ENCODE measurements at places on chromosomes 7 and 10.

DNA sequence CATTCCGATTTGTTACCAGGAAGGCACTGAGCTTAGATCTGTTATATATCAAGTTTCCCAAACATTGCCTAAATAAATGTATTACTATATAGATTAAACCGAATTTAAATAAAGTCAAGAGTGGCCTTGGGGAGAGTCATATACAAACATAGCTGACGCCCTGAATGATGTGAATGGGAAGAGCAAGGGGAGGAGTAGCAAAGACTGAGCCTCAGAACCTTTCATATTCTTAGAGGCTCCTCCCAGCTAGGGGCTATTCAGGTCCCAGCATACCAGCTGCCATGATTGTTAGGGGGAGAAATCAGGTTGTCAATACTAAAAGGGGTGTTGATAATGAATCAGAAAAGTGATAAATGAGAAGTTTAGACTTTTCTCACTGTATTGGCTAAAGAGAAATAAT is 64.7 kb upstream of the ITGB1 start:
- no peak for DNase-seq

- DNase-seq = no peak
Measured at GRCh38 chr10:103651783-103652476, 158.4 kb downstream of the NEURL1 start.

GRCh38 chr7:91098566-91098965 is 165.7 kb upstream of the FZD1 start:
- no peak for DNase-seq

GRCh38 chr7:135994466-135995205 is 17.5 kb upstream of the MTPN start:
- no peak for DNase-seq

DNA sequence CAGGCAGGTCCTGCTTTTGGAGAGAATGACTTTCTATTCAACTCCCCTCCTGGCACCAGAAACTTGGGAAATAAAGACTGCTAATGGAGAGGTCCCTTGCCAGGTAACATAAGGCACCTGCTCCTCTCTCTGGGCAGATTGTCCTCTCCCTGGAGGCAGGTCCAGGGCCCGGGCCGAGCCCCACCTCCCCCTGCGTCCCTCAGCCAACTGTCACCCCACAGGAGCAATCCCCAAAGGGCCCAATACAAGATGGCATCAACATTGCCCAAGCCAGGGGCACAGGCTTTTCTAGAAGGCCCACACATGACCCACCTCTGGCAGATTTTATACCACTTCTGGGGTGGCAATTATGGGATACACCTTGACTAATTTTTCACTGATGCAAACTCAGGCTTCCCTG is 145.2 kb downstream of the HERPUD2 start:
- no peak for DNase-seq

DNA sequence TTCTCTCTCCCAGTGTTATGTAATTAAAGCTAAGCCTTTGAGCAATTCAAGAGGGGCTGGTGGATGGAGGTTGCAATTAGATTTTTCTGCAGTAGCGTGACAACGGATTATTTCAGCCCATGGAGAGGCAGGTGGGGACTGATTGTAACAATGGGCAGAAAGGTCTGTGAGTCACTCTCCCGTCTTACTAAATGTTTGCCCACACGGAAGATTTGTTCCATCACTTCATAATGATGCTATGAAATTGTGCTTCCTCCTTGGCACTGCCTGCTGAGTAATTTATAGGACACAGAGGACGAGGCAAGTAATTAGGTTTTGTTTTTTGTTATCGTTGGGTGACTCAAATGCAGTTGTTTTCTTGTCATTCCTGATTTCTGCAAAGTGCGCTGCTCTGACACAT is 594.5 kb upstream of the DPP6 start:
- no peak for DNase-seq

DNA sequence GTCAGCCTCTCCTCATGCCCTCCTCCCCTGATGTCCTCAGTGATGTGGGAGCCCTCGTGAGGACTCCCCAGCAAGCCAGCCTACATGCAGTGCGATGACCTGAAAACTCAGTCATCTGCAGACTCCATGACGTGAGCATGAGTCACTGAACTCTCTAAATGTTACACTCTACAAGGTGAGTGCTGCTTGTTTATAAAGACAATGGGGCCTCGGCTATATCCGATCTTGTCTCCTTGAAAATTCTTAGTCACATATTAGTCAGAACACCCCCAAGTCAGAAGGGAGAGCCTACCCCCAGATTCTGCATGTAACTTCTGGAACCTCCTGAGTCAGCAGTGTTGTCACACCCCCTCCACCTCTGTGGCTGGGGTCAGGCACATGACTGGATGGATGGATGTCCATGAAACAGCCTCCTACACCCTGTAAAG is 673.8 kb downstream of the INHBA start:
- no peak for DNase-seq

GRCh38 chr7:106071356-106071998 is 40.6 kb downstream of the SYPL1 start:
- peak; percentile 42 for DNase-seq

- DNase-seq = no peak
Measured at GRCh38 chr10:122981066-122981464, 864 bp downstream of the PSTK start.

DNA sequence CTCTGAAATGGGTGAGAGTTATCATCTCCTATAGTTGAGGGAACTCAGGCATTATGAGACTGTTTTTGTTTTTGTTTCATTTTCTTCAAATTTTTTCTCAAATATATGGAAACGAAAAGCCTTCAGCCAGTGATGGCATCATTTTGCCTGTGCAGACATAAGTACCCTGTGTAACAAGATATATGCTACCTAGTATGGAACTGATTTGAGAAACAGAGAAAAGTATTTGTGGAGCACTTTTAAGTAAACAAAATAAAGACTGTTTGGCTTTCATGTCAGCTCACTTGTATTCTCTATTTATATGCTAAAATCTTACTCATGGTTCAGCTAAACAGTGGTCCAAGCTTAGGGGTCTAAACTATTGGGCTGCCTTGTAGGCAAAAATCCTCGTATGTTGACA is 150.6 kb downstream of the WNT2 start:
- DNase-seq = no peak

GRCh38 chr10:58473976-58474375 is 38.7 kb upstream of the BICC1 start:
- DNase-seq = no peak

GRCh38 chr10:71641986-71642385 is 77.6 kb downstream of the C10orf105 start:
- DNase-seq = no peak

DNA sequence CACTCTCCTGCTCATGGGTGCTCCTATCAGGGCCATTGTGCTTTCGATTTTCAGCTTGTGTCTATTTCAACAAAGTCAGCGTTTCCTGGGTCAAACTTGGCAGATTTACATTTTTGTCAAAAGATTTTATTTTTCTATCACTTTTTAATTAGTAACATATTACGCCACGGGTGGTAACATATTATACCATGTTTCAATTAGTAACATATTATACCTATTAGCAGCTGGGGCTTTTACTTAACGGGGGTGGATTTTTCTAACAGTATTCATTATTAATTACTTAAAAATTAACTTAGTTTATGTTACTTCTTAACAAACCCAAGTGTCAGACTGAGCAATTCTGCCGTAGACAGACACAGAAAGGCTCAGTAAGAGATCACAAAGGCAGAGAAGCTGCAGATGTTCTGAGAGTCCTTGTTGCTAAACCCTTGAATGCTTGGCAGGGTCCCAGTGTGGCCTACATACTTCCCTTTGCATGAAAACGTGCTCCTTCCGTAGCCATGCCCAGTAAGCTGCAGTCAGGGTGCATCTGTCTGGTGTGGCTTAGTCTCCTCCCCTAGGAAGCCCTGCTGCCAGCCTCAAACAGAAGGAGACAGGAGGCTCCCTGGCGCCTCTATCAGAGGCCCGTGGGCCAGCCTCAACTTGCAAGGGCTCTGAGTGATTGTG is 263.1 kb upstream of the CXCL12 start:
- no peak for DNase-seq

DNA sequence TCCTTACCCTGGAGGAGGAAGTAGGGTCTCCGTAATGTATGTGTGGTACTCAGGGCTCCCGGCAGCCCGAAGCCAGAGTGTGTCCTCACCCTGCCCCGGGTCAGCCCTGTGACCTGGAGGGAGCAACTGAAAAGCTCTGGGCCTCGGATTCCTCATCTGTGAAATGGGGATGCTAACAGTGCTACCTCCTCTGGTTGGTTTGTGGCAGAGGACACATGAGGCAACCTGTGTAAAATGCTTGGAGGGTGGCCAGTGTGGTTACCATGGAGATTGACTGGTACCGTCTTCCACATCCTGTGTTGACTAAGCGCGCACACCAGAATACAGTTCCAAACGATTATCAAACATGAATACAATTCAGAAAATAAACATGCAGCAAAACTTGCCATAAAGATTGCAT is 163.8 kb upstream of the KLF6 start:
- DNase-seq = no peak

DNA sequence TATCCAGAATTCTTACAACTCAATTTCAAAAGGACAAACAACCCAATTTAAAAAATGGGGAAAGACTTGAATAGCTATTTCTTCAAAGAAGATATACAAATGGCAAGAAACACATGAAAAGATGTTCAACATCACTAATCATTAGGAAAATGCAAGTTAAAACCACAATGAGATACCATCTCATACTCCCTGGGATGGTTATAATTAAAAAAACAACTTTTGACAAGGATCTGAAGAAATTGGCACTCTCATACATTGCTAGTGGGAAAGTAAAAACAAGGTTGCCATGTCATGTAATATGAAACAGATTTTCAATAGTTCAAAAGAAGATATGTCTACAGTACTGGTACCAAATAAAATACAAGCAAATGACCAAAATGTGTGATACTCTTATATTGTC is 9.0 kb downstream of the OAT start:
- no peak for DNase-seq

GRCh38 chr10:89547853-89548513 is 12.6 kb upstream of the SLC16A12 start:
- DNase-seq = no peak

DNA sequence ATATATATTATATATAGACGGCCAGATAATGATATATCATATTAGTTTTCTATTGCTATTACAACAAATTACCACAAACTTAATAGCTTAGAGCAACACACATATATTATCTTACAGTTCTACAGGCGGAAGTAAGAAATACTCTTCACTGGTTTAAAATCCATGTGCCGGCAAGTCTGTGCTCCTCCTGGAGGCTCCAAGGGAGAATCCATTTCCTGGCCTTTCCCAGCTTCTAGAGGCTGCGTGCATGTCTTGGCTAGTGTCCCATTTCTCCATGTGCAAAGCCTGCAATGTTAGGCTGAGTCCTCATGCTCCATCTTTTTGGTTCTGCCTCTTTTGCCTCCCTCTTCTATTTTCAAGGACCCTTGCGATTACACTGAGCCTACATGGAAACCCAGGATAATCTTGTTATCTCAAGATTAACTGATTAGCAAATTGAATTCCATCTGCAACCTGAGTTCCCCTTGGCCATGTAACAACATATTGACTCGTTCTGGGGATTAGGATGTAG is 23.9 kb upstream of the PNLIPRP3 start:
- no peak for DNase-seq

DNA sequence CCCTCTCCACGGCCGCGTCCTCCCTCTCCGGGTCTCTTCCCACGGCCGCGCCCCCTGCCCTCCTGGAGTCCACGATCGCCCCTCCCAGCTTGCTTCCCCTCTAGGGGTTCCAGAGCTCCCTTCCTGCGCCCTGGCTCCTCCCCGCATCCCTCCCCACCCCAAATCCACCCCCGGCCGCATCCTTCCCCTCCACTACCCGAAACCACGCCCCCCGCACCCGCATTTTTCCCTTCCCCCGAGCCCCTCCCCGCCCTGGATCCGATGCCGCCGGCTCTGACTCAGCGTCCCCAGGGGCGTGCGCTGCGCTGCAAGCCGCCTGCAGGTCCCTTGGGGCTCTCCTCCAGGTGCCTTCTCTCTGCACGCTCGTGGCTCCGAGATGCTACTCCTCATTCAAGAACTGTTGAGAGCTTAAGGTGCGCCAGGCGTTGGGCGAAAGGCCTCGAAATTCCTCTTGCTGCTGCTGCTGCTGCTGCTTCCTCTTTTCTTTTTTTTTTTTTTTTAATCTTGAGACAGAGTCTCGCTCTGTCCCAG is 372 bp upstream of the TMEM130 start:
- DNase-seq = no peak

GRCh38 chr10:72796042-72796441 is 97.5 kb upstream of the OIT3 start:
- DNase-seq = no peak

DNA sequence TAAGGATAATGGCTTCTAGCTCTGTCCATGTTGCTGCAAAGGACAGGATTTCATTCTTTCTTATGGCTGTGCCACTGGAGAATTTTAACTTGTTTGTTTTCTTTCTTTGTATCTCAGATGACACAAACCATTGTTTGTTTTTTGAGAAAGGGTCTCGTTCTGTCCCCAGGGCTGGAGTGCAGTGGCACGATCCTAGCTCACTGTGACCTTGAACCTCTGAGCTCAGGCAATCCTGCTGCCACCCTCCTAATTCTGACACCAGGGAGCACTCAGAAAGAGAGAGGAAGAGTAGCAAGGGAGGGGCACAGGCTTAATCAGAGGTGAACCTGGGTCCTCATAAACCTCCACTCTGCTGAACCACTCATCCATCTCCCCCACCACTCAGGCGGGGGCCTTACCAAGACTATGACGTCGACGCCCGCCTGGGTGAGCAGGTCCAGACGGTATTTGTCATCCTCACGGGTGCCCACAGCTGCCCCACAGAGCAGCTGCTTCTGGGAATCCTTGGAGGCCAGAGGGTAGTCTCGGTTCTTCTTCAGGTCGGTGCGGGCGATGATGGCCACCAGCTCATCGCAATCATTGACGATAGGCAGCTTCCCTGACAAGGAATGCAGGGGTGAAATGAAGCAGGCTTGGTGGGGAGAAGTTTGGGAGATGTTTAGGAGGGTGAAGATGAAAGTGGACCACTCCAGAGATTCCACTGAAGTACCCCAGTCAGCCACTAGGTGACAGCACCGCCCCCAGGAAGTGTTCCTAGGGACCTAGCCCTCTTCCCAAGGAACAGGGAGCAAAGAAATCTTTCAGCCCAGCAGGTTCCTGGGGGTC is 11.6 kb downstream of the IMPDH1 start:
- no peak for DNase-seq

DNA sequence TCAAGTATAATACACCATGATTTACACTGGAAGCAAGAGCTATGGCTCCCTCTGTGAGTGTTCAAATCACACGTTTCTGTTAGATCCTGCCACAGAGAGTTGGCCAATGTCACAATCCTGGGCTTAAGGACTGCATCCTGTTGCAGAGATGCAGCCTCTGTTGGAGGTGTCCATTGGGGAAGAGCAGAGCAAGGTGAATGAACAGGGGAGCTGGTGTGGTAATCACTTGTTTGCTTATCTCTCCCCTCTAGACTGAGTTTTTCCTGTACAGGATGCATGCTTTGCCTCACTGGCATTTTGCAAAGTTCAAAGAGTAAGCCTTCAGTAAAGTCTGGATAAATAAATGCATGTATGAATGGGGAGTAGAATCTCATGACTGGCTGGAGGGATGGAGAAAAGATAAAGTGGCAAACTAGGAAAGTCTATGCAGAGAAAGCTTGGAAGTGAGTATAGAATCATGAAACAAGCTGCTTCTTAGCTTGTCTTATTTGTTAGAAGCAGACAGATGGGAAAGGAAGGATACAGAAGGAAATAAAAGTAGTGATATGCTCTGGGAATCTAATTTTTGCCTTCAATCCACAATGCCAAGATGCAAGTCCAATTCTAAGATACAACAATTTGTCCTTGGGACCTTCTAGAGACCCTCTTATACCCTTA is 605.9 kb downstream of the KCNMA1 start:
- no peak for DNase-seq
